ENCODE measurements at places on chromosomes 4 and X.

DNA sequence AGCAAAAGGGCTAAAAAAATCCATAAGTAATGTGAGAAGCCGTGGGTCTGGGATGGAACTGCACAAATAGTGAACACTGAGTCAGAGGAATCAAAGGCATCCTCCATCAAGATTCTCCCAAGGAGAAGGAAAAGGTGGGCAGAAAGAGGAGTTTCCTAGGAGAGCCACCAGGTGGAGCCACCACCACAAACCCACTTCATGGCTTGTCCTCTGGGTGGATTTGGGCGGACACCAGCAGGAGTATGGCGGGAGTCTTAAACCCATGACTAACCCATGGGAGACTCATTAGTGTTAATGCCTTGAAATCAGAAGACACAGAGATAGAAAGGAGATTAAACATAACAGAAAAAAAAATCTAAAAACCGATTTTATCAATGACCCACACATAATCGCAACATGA is 147.7 kb downstream of the SH3KBP1 start:
- DNase-seq = no peak

DNA sequence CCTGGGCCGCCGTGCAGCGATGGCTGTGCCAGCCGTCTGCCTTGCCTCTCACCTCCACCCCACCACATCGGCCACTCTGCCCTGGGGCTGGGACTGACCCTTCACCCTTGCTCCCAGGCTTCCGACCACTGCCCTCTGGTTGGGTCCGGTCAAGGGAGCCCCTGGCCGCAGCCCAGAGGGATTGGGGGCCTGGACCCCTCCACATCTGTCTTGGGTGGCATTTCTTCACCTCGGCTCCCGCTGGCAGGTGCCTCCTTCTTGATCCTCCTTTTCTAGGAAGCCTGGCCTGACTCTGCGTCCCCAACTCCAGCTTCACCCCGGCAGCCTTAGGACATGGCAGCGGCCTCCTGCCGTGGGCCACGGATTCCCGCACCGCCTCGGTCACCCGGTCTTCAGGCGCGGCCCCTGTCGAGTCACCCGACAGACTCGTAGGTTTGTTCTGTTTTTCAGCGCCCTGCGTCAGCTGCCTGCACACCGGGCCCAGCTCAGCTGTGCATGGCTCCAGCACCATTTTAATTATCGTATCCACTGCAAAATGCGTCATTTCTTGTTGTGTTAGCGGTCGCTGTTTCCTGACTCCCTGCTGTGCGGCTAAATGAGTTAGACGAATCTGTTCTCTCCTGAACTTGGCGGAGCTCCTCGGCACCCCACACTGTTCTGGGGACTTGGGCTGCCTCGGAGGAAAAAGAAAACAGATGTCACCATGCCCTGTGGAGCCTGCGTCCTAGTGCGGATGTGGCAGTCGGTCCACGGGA is 124.0 kb downstream of the FAM53A start:
- DNase-seq = no peak

DNA sequence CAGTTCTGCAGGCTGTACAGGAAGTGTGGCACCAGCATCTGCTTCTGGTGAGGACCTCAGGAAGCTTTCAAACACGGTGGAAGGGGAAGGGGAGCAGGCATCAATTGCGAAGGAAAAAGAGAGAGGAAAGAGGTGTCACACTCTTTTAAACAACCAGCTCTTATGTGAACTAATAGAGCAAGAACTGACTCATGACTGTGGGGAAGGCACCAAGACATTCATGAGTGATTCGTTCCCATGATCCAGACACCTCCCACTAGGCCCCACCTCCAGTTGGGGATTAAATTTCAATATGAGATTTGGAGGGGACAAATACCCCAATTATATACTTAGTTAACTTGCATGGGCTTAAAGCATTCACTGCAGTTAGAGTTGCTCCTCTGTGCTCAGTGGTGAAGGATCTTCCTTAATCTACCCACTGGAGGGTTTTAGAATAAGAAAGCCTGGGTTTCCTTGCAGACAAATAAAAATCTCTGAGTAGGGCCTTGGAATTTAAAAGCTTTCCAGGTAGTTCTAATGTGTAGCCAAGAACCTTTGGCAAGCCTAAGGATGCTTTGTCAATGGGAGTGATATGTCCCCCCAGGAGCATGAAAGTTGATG is 60.0 kb downstream of the SYNPO2 start:
- no peak for DNase-seq

DNA sequence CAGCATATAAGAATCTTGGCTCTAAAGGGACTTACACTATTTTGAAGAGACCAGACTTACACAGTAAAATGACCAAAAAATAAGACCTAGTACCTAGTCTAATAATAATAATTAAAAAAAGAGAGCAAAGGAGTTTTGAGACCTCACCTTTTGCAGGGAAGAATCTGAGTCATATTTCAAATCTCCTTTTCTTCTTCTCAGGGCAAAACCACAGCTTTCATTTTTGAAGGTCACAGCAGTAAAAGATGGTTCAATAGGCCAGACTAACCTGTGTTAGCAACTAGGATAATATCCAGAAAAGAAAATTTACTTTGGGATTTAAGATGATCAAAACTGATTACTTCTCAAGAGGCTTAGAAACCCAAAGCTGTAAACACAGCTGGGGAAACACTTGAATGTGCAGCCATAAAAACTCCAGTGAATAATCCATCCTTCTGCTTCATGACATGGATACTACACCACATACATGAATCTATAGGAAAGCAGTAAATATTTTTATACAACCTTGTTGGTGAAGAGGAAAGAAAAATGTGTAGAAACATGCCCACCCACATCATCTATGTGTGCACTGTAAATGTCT is 25.9 kb upstream of the LNX1 start:
- no peak for DNase-seq

DNA sequence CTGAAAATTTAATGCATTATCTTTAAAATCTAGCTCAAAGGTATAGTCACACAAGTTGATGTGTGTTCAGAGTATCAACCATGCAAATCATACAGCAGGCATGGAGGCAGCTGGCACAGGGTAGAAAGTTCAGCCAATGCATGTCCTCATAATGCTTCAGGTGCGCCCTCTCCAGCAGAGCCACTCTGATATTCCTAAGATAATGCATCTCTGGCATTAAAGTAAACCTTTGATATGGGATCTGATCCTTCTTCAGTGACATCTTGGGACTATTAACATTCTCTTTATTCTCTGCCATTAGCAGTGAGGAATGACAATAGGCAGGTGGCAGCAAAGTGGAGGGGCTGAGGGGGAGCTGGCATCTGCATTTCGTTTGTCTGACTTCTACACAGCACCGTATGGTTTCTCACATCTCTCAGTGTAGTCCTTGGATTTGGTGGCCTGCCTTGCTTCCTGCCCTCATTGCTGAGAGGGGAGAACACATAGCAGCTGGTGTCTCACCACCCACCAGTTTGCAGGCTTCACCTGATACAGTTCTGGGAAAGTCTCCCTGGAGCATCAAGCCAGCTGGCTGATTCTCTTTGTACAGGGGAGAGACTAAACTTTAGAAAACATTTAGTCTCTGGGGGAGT is 168.7 kb upstream of the TBC1D9 start:
- DNase-seq = no peak

- peak; percentile 16 for DNase-seq
Measured at GRCh38 chrX:17692709-17693346, 44.5 kb upstream of the SCML1 start.

GRCh38 chr4:174260099-174260498 is 23.4 kb downstream of the FBXO8 start:
- no peak for DNase-seq

DNA sequence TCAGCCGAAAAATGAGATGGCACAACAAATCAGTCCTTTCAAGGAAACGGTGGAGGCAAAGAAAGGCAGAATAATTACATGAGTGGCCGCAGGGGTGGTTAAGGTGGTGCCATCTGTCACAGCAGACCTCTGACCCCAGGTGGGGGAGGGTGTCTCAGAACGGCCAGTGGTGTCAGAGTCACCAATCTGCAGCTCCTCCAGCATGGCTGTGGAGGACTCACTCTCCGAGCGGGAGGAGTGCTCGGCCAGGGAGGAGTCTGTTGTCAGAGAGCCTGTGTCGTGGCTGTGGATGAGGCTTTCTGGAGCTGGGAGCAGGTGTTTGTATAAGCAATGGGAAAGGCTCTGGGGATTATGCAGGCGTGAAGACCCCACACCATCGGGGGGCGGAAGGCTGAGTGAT is 130.3 kb upstream of the PDLIM3 start:
- DNase-seq = no peak

- DNase-seq = peak; percentile 25
Measured at GRCh38 chr4:39353478-39354253, 12.5 kb downstream of the RFC1 start.

DNA sequence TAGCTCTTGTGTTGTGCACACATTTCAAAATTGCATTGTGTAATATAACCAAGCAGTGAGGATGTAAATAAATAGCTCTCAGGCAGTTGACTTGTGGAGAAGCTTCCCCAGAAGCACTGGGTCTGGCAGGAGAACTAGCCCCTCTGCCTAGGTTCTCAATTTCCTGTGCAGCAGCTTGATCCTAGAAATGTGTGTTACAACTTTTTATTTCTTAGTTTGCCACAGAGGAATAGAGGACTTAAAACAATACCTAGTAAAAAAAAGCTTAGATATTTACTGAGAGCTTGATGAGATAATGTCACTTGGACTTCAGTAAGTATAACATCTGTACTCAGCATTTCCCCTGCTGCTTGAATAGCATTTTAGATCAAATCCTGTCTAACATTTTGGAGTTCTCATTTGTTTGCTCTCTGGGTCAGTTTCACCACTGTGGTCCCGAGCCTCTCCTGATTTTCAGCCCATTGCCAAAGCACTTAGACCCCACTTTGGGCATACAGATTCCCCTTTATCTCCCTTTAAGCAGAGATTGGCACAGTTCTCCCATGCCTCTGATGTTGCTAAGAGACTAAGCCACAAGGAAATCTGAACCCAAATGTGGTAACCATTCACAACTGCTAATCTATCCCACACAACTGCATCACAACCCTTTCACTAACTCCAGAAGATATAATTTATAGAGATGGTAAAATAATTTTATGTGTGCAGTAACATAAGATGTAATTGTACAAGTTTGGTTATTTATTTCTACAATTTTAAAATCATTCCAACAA is 98.2 kb upstream of the NRK start:
- DNase-seq = no peak

DNA sequence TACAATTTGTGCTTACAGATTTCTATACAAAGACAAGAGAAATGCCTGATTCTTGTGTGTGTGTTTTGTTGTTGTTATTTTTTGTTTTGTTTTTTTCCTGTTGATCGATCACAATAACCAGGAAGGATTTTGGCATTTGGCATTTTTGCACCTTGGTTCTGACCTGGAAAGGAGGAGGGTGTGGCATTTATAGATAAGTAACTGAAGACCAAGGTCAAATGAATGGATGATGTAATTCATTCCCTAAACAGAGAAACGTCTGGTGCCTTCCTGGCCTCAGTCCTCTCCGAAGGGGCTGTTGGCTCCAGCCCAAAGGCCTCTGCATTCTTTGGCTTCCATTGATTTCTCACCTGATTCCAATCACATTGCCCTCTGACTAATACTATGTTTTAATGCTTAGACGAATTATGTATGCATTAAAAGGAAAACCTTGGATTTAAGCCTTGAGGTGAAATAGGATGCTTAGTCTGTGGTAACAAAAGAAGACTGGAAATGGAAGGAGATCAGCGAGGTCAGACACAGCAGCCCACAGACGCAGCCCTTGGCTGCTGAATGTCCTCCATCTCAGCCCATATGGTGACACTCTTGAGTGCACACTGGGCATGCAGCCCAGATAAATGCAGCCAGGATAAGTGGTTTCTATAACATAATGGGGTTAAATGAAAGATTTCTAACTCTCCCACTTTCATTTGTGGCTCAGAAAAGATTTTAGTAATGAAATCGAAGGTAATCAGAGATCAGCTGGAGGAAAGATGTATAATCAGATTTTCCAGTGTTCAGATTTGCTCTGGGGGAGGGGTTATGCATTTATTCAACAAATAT is 60.5 kb upstream of the TRIM2 start:
- DNase-seq = no peak

GRCh38 chr4:6229095-6229494 is 28.7 kb upstream of the JAKMIP1 start:
- DNase-seq = no peak

DNA sequence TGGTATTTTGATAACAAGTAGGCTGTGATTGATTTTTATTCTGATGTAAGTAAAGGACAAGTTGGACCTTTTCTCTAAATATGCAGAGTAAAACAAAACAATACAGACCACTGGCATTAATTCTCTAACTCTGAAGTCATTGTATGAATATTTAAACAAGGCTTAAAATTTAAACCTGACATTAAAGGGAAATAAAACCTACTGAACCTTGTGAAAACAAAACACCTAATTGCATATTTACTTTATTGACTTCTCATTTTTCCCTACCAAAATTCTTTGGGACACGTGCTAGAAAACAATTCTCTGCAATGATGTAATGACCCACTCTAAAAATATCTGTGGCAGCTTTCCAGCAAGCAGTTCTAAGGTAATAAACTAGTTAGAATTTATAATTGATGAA is 369.7 kb upstream of the TRAM1L1 start:
- no peak for DNase-seq

GRCh38 chrX:151722241-151722846 is 6.5 kb downstream of the FATE1 start:
- DNase-seq = peak; percentile 3

- DNase-seq = no peak
Measured at GRCh38 chrX:42732506-42732905, 45.5 kb downstream of the PPP1R2C start.

GRCh38 chrX:109347632-109348031 is 134.3 kb downstream of the GUCY2F start:
- peak; percentile 1 for DNase-seq

DNA sequence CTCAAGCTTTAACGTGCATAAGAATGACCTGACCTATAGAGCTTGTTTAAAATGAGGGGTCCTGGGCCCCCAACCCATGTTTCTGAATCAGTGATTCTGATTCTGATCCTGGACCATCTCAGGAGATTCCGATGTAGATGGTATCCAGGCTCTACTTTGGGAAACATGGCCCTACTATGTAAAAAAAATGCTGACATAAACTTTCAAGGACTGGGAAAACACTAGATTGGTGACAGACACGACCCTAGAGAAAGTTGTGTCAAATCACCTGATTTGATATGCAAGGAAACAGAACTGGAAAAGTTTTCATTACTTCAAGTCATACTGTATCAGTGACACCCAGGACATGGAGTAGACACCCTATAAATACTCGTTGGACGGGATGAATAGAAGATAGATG is 328.5 kb downstream of the HNRNPD start:
- no peak for DNase-seq

- no peak for DNase-seq
Measured at GRCh38 chr4:7752649-7753048, 187.0 kb downstream of the AFAP1 start.

GRCh38 chrX:23900220-23900797 is 7.4 kb downstream of the APOO start:
- DNase-seq = no peak

GRCh38 chrX:97594646-97595224 is 711.0 kb downstream of the RPA4 start:
- DNase-seq = no peak

DNA sequence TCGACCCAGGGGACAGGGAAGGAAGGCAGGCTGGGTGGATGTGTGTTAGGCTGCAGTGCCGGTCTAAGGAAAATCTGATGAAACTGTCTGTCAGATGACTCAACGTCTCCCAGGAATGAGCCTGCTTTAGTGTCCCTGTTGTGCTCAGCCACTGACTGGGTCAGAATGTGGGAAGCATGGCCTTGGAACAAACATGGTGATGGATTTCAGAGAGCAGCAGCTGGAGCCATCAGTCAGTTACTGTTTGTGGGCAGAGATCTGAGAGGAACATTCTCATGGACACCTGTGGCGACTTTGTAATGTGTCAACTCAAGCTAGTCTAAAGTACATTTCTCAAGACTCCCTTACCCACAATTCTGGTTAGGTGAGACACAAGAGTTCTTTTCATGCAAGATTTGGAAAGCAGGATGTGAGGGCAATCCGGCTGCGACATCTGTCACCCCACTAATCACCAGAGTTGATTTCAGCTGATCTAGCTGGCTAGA is 63.2 kb downstream of the ANAPC10 start:
- DNase-seq = peak; percentile 53
